HS-5 (cell line): ENCODE measurements at places on chromosomes 12 and 14.
A peak's percentile ranks its signal among the peaks of the same experiment; 100 is the strongest.

DNA sequence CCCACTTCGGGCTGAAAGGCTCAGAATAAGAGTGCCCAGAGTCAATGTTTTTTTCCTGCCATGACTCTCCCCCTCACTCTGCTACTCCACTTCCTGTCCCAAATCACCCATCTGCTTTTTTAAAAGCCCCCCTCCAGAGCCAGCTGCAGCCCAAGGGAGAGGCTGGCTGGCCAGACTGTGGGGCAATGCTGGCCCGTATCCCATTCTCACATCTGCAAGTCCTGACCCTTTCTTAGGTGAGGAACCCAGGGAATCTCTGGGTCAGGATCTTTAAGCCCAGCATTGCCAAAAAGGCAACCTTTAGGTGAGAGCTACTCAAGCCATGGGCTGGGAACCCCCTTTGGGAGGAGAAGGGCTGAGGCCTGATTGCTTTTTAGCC lies 1.7 kb upstream of the ITGA5 start:
- DNase-seq = no peak

GRCh38 chr12:69459477-69459876 lies 10.7 kb upstream of the FRS2 start:
- DNase-seq = no peak

DNA sequence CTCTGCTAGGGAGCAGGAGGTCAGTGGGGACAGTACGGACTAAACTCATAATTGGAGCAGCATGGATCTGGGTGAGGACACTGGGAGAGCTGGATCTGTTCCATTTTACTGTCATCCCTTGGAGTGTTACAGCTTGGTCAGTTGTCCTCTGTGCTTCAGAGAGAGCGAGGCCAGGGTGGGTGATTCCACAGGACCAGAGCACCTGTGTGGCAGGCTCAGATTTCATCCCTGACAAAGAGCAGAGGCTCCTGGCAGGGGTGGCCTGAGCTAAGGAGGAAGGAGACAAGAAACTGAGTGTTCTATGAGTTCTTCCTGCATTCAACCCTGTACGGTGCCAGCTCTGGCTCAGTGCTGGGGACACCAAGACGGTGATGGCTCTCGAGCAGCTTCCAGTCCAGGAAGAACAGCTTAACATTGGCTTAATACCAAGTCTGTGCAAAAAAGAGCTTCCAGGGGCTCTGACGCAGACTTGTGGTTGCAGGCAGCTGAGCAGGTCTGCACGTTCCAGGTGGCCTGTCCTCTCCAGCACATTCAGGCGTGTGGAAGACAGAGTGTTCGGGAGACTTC lies 8.4 kb upstream of the PGF start:
- DNase-seq = no peak

GRCh38 chr12:79331870-79332269 lies 358.9 kb downstream of the PAWR start:
- DNase-seq = peak; percentile 18

DNA sequence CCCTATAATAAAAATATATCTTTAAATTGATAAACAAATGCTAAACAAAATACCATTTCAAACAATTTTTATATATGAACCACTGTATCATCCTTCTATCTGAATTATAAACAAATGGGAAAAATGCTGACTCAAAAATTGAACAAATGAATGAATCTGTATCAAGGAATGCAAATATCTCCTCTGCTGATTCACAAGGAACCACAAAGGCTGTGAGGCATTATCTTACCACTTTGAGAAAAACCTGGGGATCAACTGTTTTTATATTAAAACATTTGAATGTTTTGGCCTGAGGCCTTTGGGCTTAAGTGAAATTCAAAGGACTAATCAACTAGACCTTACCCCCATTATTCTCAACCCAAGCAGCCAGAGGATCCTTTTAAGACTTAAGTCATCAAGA lies 86.3 kb downstream of the EML5 start:
- DNase-seq = peak; percentile 3

- no peak for DNase-seq
These were observed 23.4 kb downstream of the TSPAN8 start for GRCh38 chr12:71134405-71134804.

DNA sequence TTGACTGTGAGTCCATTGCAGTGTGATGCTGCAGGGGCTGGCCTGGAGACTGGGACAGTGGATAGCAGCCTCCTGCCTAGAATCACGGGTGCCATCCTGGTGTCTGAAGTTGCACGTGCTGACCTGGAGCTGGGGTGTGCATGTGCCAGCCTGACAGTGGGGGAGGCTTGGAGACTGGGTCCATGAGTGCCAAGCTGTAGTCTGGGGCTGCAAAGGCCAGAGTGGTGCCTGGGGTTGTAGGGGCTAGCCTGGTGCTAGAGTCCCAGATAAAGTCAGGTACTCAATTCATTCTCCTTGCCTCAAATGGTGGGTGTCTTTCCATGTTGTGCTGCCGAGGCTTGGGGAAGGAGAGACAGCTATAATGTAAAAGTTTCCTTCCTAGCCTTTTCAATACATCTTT lies 181.9 kb upstream of the NPAS3 start:
- no peak for DNase-seq

DNA sequence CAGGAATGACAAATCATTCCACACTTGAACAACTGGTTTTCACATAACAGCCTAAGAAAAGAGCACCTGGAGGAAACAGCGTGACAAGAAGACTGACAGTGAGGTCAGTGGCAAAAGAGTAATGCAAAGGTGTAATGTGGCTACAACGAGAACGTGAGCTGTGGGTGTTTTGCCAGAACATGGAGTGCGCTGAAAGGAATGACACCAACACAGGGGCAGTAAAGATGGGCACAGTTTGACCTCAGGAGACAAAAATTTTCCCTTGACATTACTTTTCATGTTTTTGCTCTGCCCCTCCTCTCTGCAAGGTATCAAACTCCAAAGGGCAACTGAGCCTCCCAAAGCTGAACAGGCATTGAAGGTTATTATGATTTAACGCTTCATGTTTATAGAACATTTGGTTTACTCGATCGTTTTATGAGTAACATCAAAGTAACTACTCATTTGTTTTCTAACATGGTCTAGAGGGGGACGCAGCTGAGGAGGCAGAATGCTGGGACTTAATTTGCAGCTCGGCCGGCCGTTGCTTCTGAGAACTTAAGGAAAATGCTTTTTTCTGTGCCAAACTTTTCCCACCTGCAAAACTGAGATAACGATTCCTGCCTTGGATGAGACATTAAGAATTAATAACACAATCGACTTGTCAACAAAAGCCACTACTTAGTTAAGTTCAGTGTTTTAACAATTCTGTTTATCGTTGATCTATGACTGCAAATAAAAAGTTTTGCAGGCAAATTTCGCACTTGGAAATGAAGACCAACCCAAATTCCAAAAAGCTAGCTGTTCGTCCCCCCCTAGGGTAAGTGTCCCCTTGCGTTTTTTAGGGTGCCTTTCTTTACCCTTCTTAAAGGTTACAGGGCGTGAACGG lies 954 bp downstream of the HAUS4 start:
- no peak for DNase-seq

DNA sequence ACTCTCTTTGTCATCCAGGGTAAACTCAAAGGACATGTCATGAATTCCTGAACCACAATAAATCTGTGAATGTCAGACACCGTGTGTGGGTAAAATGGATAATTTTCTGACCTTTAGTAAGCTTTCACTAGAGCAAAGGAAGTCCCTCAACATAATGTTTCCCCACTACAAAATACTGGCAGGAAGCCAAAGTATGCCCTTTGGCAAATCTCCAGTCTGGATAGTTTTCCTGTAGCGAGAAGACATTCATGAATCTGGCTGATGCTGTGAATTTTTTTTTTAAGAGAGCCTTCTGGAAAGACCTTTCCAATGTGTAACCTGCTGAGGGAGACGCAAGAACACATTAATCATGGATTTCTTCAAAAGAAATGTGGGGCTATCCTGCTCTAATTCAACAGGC lies 389.6 kb upstream of the DDHD1 start:
- no peak for DNase-seq

- DNase-seq = no peak
These were observed 393 bp upstream of the DCAF5 start for GRCh38 chr14:69153152-69153872.

GRCh38 chr14:82636426-82636825 lies 1102.8 kb upstream of the SEL1L start:
- DNase-seq = no peak

- DNase-seq = no peak
These were observed 8.5 kb upstream of the SERPINA5 start for GRCh38 chr14:94572637-94573303.

- DNase-seq = no peak
These were observed 587 bp downstream of the DLK1 start for GRCh38 chr14:100727086-100727872.

DNA sequence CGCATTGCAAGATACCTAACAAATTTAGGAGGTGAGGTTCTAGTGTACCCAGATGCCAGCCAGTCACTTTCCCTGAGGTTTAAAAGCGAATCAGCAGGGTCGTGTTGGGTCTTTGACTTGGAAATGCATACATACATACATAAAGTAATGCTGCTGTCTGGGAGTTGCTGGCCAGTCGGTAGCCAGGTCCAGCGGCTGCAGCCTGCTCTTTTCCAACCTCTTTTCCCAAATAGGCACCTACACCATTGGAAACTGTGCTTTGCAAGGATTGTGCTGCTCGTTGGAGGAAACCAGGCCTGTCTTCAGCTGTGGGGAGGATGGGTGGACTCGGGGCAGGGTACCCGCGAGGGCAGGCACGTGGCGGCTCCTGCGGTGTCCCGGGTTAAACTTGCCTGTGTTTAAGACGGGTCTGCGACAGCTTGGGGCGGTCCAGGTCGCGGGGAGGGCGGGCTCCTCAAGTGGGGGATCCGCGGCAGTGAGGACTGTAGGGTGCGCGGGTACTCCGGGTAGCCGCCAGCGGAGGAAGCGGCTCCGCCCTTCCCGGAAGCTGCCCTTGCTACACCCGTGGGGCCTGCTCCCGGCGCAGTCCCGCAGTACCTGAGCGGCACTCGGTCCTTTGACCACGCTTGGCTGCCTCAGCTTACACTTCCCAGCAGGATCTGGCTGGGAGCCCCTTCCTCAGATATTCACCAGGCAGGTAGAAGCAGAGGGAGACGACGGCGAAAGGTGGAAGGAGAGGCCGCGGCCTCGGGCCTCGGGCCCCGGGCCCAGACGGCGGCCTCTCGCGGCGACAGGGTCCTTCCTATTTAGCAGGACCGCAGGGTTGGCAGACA lies 2.7 kb downstream of the TTC6 start:
- no peak for DNase-seq

DNA sequence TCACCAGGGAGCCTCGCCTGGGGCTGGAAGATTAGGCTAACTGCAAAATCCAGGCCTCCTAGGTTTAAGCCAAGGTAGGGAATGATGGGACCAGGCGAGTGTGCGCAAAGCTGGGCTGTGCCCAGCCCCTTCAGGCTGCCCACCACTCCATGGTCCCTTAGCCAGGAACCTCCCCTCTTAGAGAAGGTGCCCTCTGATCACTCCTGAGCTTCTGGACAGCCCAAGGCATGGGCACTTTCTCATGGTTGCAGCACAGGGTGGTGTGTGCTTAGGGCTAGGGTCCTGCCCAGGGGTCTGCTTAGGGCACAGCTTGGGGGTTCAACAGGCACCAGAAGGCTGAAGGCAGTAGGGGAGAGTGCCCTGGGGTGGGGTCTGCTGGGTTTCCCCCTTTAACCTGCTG lies 69.0 kb downstream of the PRIMA1 start:
- DNase-seq = no peak

DNA sequence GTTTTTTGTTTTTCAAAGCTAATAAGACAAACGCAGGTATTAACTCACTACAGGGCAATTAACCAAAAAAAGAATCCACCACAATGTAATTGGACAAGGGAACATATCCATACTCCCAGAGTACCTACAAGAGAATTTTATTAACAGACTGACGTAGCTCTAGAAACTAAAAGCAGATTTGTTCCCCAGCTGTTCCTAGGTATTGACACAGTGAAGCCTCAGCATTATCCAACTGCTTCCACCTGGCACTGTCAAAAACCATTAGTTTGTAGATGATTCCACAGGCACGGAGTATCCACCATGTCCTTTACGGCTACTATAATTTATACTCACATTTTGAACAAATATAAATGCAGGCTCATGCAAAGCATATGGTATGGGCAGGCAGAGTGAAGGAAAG lies 22.3 kb downstream of the PPM1H start:
- DNase-seq = no peak

GRCh38 chr14:100591453-100592371 lies 4.5 kb upstream of the BEGAIN start:
- no peak for DNase-seq

GRCh38 chr12:94561943-94562411 lies 88.4 kb downstream of the TMCC3 start:
- DNase-seq = no peak

DNA sequence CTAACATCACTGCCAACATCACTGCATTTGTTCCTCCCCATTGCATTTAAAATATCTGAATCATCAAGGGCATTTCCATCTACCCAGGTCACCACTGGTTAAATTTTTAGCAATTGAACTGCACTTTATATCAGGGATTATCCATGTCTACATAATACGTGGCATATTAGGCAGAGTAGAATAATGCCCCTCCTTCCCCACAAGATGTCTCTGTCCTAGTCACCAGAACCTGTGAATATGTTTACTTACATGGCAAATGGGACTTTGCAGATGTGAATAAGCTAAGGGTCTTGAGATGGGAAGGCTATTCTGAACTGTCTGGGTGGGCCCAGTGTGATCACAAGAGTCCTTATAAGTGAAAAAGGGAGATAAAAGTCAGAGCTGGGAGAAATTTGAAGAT lies 181.7 kb upstream of the ARID2 start:
- no peak for DNase-seq

DNA sequence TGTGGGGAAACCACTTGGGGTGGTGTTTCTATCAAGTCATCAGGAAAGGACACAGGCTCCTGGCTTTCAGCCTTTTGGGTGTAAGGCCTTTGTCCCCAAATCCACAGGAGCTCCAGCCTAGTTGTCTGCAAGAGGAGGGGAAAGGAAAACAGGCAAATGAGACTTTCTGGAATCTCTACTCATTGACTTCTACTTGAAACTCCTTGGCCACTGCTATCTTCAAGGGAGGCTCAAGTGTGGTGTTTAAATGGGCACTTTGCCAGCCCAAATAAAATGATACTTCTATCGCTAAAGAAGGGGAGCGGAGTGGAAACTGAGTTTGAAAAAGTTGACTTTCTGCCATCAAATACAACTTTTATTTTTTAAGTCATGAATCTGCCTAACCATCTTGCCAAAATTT lies 445.9 kb upstream of the RGS6 start:
- DNase-seq = no peak

DNA sequence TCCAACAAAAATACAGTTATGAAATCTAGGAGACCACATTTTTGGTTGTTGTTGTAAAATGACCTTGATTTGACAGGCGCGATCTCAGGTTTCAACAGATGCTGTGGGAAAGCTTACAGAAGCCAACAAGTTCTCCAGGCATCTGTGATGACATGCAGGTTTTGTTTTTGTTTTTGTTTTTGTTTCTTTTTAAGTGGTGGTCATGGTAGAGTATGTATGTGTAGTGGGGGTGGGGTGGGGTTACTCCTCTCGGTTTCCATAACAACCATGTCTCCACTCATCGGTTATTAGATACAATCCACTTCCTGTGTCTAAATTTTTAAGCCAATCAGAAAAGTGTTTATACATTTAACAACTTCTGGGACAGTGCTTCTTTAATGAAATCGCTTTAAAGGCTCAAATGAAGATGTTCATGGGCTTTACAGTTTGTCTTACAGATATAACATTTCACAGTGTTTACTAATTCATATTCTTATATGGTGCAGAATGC lies 199.9 kb upstream of the FOXN3 start:
- DNase-seq = no peak

GRCh38 chr14:73245480-73246325 lies 8.4 kb downstream of the PAPLN start:
- no peak for DNase-seq

- no peak for DNase-seq
These were observed 10.0 kb upstream of the EEA1 start for GRCh38 chr12:92939116-92939515.
